ENCODE measurements at places on chromosomes 12 and 14.

DNA sequence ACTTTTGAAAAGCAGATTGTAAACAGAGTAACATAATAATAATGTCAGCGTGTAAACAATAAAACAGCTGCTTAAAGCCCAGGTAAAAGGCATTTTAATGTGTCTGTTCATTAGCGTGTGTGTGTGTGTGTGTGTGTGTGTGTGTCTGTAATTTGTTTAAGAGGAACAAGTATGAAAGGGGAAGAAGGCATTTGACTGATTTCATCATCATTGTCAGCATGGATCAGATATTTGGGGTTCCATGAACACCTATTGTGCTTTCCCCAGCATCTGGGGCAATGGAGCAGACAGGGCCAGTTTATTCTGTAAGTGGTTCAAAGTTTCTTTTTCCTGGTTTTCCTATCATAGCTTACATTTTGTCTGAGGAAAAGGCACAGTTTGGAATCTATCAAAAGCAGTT is 28.9 kb downstream of the SLC25A21 start:
- no peak for DNase-seq

DNA sequence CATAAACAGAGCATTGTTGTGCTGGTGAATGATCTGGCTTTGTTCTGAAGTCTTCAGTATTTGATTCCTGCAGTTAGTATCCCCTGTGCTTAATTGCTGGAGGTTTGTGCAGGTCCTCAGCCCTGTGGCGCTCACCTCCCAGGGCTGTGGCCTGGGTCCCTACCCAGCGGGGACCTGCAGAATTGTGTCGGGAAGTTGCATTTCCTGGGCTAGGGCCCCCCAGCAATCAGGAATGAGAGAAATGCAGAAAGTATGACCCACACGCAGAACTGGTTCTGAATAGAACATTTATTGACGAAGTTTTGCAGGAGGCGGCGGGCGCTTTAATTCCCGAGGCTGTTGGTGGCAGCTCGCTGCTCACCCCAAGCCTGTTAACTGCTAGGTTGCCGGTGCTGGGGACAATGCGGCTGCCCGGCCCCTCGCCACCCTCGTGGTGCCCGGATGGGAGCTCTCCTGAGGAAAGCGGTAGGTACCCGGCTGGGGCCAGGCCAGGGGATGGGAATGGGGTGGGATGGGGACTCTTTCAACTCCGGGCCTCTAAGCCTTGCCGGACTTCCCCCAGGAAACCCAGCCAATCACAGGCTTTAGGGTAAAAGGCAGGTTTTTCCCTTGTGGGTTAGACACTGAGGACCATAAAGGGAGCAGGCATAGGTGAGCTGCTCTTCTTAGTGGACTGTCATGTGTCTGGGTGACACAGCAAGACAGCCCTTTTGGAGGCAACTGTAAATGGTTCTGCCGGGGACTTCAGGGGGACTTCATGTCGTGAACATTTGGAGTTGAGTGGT is 11.6 kb downstream of the PLEKHG3 start:
- no peak for DNase-seq

DNA sequence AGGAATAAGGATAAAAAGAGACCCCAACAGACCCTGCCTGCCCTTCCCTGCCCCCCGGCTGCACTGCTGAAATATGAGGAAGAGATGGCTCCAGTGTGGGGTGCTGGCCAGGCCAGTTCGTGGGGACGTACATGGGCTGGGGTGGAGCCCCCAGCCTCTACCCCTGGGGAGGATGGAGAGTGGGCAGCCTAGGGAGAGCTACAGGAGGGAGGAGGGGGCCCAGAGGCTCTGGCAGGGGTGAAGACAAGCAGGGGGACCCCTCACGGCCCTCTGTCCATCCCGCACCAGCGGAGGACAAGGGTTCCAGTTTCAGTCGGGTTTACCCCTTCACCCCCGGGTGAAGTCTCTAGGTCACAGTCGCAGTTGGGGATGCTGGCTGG is 11.0 kb upstream of the RPLP0 start:
- no peak for DNase-seq

- DNase-seq, result no peak
These were observed 28.2 kb upstream of the PTGR2 start for GRCh38 chr14:73823339-73823885.

GRCh38 chr12:88185988-88186387 is 43.9 kb downstream of the TMTC3 start:
- no peak for DNase-seq

DNA sequence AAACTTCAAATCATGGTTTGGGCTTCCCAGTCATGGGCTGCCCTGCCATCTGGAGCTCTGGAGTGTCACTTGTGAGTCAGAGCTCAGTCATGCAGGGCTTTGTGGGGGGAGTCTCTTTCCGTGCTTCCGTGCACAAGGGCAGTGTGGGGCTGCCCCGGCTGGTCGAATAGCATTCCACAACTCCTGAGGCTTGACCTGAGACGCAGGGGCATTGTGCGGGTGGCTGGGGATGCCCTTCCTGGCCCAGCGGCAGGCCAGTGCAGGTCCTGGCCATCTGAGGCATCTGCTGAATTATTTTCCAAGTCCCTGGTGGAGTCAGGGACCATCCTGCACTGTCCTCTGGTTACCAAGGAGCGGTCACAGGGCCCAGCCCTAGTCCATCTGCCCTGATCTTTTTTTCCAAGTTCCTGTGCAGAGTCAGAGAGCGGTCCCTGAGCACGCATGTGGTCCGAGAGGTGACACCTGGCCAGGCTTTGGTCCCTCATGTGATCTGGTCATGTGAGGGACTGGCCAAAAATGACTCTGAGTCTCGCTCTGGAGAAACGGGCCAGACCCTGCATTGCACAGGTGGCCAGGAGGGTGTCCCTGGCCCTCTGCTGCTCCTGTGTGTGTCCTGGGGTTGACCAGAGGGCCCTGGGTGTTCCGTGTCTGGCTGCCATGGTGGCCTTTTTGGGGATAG is 167.0 kb upstream of the ALG10B start:
- DNase-seq, result no peak

- no peak for DNase-seq
These were observed 28.9 kb upstream of the PAPLN start for GRCh38 chr14:73208390-73208789.

GRCh38 chr12:40701756-40702155 is 9.5 kb downstream of the CNTN1 start:
- no peak for DNase-seq

DNA sequence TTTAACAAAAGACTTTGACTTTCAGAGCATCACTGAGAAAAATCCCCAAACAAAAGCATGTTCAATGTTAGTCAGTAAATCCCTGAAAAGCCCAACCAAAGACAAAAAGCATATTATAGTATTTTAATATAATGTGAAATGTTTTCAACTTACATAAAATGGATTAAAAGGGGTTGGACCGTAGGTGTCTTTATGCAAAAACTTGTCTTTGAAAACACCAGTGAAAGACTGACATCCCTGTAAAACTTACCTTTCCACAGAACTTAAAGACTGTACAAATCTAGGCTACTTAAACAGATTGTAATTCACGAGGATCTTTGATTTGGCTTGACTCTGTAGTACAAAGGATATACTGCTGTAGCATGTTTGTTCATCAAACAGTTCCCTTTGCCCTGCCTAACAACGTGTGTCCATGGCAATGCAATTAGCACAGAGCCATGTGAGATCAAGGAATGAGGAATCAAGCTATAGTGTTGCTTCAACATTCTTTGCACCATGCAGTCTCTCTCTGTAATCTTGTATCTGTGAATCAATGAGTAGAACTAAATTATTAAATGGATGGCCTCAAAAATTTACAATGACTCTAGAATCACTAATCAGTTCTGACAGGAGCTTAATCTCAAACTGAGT is 138.5 kb upstream of the SYT1 start:
- no peak for DNase-seq

DNA sequence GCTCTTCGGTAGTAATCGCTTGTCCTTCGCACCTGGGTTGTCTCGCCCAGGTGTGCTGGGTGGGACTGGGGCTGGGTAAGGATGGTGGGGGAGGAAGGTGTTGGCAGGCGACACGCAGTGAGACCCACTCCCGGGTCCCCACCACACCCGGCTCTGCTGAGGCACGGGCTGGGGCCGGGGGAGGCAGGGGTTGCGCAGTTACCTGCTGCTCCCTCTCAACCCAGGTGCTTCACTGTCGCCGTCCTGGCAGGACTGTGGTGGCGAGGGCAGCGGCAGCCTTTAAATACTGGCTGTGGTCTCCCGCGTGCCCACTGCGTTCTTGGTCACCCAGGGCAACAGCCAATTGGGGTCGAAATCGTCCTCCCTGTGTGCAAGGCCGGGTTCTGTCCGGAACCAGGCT is at the start of gene CCER1:
Gene CCER1 (minus strand): TSS at position 256 of the 400 bp plus-strand sequence. CDS start 434 bp downstream, outside the sequence.
- no peak for DNase-seq

GRCh38 chr12:61504396-61505080 is 755.7 kb upstream of the USP15 start:
- no peak for DNase-seq

DNA sequence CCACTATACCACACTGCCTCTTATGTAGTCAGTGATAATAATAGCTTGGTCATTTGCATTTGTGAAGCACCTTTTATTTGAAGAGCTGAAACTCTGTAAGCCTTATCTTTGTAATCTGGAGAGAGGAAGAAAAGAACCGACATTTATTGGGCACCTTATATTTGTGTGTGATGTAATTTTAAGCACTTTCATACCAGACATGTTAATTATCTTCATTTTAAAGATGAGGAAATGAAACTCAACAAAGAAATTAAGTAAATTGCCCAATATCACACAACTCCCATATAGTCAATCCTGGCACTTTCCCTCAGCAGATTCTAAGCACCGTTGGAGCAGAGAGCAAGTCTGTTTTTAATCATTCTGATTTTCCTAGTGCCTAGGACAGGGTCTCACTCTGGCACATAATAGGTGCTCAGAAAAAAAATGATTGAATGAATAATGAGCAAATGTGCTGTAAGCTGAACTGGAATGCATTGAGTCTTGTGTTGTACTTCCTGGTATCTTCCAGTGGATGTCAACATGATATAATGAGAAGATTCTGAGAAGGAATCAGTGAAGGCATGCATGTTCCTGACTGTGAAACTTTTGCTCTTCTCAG is 418.9 kb downstream of the ZFP36L1 start:
- DNase-seq, result no peak

- DNase-seq, result no peak
These were observed 617.5 kb downstream of the VRK1 start for GRCh38 chr14:97414718-97415098.

GRCh38 chr14:34633742-34634141 is 3.8 kb upstream of the SNX6 start:
- no peak for DNase-seq

- DNase-seq, result no peak
These were observed 12.6 kb upstream of the SNX6 start for GRCh38 chr14:34642595-34642994.

GRCh38 chr12:101501410-101501995 is 26.4 kb downstream of the SPIC start:
- no peak for DNase-seq

DNA sequence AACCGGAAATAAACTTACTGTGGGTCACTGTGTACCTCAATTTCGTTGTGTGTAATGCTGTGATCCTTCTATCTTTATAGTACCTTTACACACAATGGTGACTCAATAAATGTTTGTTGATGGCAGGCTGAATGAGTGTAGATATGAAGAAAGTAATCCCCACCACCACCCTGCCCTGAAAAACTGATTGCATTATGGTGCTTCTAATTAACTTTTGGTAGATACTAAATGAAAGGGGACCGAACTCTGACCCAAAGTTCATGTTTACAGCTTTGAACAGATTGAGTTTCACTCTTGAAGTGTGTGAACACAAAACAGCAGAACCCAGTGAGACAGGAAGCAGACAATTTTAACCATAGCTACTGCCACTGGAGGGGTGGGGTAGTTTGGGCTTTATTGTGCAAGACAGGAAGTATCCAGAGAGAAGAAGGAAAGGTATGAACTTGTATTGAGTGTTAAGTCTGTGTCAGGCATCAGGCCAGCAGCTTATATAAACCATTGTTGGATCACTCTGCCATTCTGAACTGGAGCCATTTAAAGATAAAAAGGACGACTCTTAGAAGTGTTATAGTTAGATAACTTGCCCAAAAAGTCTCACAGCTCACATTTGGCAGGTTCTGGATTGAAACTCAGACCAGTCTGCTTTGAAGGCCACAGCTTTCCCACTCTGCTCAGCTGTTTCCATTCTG is 197.0 kb upstream of the AMIGO2 start:
- peak; percentile 49 for DNase-seq

- DNase-seq, result no peak
These were observed 451.1 kb upstream of the RGS6 start for GRCh38 chr14:71481021-71481654.

DNA sequence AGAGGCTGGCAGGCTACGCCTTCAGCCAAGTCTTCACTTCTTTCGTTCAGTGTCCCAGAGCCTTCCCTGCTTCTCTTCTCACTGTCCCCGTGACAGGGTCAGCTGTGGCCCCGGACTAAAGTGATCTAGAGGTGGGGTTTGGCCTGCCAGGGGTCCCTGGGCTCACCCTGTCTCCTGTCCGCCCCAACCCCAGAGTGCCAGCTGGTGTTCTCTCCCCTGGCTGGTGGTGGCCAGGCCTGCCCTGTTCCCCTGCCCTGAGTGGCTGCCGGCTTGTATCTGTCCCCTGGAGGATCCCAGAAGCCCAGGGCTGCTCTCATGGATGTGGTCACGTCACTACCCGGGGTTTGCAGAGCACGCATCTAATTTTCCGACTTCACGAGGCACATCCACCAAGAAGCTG is 297.4 kb downstream of the GLT1D1 start:
- DNase-seq, result no peak

GRCh38 chr12:114776731-114777442 is 92.9 kb upstream of the TBX3 start:
- no peak for DNase-seq

- no peak for DNase-seq
These were observed 1211.4 kb downstream of the VRK1 start for GRCh38 chr14:98008381-98009113.

GRCh38 chr12:96094201-96094600 is 58.8 kb upstream of the LTA4H start:
- DNase-seq, result no peak

DNA sequence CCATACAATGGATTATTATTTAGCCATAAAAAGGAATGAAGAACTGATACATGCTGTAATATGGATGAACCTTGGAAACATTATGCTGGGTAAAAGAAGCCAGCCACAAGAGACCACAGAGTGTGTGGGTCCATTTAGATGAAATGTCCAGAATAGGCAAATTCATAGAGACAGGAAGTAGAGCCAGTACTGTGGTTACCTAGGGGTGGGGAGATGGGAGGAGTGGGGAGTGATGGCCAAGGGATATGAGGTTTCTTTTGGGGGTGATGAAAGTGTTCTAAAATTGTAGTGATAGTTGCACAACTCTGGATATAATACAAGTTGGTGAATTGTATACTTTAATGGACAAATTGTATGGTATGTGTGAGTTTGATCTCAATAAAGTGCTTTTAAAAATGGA is 18.6 kb downstream of the JDP2 start:
- DNase-seq, result no peak

- DNase-seq, result no peak
These were observed 12.2 kb upstream of the TUBA1A start for GRCh38 chr12:49200919-49201594.

Measured in hematopoietic multipotent progenitor cell treated with erythropoietin and hydrocortisone succinate and interleukin-3 and kit ligand, for 17 days (in vitro differentiated cells).